ENCODE measurements at places on chromosomes 6 and 20.

GRCh38 chr20:10848810-10849370 is 175.1 kb upstream of the JAG1 start:
- no peak for DNase-seq

- DNase-seq: no peak
Measured at GRCh38 chr20:57892471-57892870, 182.7 kb upstream of the PMEPA1 start.

- no peak for DNase-seq
Measured at GRCh38 chr6:147510929-147511590, 2.6 kb downstream of the SAMD5 start.

DNA sequence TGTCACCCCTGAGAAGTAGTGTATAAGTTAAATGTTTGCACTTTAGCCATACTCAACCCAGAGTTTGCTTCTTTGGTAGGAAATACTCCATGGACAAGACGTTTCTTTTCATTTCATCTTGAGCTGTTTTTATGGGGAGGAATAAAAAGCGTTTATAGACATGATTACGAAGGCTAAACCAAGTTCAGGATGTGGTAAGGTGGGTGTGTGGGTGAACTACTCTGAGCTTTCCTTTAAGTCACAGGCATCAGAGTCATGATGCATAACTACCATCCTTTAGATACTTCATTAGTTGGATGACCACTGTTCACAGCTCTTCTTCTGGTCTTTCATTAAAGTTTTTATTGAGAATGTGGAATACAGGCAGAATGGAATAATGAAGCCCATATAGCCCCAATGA is 48.9 kb downstream of the EBF4 start:
- DNase-seq: no peak

GRCh38 chr6:18323935-18324705 is 59.8 kb upstream of the DEK start:
- no peak for DNase-seq

DNA sequence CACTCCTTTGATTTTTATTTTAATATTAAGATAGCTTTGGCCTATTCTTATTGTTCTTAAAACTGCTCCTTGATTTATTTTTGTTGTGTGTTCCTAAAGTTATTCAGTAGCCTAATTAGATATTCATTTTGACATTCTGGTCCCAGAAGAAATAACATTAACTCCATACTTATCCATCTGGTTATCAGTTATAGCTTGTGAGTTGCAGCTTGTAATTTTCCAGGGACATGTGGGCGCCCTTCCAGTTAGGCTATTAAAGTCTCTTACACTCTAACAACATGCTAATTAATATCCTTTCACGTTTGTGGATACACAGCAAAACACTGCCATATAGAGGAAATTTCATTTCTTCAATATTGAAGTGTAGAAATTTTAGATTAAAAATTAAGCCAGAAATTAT is 987.5 kb downstream of the HACE1 start:
- DNase-seq: no peak

GRCh38 chr6:165455488-165455887 is 146.1 kb upstream of the C6orf118 start:
- no peak for DNase-seq

DNA sequence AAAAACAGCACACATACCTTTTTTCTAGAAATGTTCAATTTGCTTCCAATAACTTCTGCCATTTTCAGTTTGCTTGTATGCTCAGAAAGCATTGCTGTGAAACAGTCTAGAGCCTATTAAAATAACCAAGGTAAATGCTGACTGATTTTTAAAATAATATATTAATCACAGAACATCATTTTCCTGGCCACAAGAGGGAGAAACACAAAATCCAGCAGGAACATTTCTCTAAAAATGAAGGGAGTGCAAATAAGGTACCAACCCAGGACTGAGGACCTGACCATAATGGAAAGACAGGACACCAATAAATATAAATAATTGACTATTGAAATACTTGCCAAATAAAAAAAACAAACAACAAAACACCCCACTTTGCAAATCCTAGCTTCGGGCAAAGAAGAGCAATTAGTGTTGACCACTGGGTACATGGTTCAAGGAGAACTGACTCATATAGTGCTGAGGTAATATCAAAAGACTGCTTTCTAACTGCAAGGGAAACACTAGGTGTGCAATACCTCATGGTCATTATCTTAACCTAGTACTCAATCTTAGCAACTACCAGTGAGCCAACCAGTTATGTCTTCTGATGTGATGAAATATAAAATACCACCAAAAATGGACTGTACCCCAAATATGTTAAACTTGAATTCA is 42.9 kb downstream of the MDN1 start:
- no peak for DNase-seq

GRCh38 chr6:10406556-10406955 is 8.3 kb downstream of the TFAP2A start:
- no peak for DNase-seq

DNA sequence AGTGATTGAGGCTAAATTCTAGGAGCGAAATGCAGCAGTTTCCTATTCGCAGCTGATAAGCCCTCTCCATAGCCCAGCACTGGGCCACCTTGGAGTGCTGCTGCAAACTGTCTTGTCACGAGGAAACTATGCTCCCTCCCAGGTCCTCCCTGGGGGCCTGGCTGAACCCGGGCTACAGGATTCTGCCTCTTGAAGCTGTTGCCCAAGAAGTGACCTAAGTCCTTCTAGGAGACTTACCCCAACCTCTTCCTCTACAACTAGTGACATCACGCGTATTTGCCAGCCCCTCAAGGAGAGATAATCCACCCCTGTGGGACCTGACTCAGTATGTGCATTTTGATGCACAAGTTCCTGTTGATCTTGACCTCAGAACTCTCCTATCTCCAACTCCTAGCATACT is 26.5 kb upstream of the ZFAND3 start:
- DNase-seq: no peak

DNA sequence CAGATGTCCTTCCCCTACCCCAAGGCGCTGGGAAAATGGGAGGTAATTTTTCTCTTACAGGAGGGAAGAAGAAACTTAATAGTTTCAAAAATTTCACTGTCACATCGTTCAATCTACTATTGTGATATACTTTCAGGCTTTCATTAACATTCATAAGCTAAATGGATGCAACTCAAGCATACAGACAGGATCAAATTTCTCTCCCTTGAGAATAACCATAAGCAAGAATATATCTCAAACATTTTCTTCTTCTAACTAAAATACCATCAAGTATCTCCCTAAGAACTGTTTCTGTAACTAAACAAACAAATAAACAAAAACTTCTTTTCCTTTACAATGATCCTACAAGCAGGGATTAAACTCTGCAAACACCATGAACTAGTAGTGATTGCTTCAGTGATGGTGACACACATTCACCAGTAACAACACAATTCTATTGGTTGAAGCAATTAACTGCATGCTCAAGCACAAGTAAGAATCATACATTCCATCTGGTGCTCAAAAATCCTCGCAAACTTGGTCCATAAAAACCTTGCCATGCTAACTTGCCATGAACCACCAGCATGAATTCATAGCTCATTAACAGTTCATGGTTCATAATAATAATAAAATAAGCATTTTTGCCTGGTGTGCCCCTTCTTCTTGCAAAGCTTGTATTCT is 183.8 kb downstream of the PTPRK start:
- no peak for DNase-seq

GRCh38 chr20:13900496-13900895 is 89.9 kb downstream of the SEL1L2 start:
- DNase-seq: no peak

- no peak for DNase-seq
Measured at GRCh38 chr6:113160306-113161017, 696.7 kb upstream of the MARCKS start.

DNA sequence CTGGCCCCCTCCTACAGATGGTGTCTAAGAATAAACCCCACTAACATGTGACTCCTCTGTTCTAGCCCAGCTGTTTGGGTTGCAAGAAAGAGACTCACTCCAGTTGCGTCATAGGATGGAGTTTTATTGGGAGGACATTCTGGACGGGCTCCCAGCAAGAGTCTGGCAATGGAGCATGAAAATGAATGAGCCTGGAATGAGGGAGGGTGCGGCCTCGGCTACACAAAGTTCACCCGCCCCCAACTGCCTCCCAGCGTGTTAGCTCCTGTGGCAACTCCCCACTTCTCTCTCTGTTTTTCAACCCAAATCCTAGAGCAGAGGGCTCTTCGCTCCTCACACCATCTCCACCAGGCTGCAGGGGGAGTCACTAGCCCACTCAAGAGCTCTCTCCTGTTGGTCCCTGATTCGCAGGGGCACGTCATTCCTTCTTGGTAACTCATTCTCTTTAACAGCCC is 5.1 kb upstream of the ADAM33 start:
- no peak for DNase-seq

DNA sequence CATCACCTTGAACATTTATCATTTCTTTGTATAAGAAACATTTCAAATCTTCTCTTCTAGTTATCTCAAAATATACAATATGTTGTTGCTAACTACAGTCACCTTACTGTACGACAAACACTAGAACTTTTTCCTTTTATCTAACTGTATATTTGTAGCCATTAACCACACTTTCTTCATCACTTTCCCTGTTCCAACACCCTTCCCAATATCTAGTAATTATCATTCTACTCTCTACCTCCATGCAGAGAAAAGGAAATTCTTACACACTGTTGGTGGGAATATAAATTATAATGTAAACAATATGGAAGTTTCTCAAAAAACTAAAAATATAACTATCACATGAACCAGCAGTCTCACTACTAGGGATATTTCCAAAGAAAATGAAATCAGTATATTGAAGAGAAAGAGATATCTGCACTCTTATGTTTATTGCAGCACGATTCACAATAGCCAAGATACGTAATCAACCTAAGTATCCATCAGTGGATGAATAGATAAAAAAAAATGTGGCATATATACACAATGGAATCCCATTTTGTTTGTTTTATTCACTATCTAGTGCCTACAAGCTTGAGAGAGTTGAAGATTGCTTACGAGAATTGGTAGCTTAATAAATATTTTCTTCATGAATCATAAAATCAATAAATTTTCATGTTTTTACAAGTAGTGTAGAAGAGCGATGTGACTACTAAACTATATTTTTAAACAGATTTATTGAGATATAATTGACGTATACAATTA is 2.4 kb downstream of the RHAG start:
- DNase-seq: no peak

DNA sequence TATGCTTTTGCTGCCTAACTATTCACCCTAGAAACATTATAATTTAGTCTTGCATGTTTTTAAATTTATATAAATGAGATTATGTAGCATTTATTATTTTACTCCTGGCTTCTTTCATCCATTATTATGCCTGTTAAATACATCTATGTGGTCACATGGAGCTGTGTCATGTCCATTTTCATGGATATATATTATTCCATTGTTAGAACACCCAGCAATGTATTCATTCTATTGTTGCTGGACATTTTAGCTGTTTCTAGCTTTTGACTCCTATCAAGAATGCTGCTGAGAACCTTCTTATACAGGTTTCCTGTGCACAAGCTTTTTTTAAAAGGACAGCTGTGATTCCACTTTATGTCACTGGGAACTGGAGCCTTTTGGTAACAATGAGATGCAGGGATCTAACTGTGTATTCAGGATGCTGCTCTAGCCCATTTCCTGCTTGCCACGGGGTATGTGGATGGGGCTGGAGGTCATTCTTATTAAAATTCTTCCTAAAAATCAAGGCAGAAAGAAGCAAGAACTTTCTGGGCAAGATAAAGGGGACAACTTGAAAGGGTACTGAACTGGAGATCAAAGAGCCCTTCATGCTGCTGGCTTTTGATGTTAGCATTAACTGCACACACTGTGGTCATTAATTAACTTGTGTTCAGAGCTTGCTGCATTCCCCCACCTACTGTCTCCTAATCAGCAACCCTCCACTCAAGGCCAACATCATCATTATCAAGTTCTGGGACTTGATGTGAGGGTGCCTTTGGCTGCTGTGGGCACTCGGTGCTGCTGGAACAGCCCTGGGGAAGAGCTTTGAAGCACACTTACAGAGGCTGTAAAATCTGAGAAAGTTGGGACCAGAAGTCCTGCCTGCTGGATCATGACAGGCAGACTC is 96.6 kb upstream of the AKIRIN2 start:
- DNase-seq: no peak

GRCh38 chr6:85449818-85450759 is at the start of gene NT5E:
NT5E (plus strand) TSS chr6:85450083; CDS start chr6:85450140, 57 bp downstream.
- DNase-seq: no peak

GRCh38 chr6:90079560-90080490 is 185.6 kb downstream of the GJA10 start:
- DNase-seq: no peak

GRCh38 chr6:128168244-128168643 is 267.4 kb upstream of the THEMIS start:
- no peak for DNase-seq

- DNase-seq: no peak
Measured at GRCh38 chr6:144066741-144067484, 28.5 kb downstream of the SF3B5 start.

DNA sequence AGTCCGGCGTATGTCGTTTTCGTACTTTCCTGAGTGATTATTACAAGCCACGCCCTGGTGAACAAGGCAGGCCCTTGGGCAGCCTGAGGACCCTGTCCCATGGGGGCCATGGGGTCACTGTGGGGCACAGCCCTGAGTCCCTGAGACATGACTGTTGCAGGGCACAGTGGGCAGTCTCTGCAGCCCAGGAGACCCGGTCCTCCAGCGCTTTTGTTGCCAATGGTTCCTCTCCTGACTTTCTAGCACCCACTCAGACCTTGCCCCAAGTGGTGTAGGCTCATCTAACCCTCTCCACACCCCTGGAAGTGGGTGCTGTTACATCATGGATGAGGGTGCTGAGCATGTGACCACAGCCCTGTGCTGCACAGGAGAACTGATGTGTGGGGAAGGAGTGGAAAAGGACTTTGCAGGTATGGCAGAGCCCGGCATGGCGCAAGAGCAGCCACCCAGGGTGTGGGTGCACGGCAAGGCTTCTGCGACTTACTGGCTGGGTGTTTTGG is 319.5 kb downstream of the TAF4 start:
- no peak for DNase-seq

DNA sequence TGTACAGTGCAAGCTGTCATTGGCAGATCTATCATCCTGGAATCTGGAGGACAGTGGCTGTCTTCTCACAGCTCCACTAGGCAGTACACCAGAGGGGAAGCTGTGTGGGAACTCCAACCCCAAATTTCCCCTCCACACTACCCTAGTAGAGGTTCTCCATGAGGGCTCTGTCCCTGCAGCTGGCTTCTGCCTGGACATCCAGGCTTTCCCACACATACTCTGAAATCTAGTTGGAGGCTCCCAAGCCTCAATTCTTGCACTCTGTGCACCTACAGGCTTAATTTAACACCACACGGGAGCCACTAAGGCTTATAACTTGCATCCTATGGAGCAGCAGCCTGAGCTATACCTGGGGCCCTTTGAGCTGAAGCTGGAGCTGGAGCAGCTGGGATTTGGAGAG is 43.0 kb upstream of the TRIM39 start:
- no peak for DNase-seq

DNA sequence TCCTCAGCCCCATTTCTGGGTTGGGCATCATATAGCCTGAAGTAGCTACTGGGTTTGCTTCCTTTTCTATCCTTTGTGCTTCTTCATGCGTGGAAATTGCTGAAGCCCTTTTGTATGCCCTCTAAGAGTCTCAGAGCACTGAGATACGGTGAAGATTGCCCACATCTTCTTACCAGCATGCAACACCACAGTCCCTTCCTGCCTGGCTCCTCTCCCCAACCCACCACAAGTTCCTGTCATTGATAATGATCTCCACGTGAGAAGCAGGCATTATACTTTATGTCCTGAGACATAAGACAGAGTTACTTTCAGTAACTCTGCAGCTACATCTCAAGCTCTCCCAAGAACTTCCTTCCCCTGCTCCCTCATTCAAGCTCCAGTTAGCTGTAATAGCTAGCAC is 15.8 kb upstream of the PLCB4 start:
- no peak for DNase-seq
